ENCODE measurements at places on chromosomes 11 and 22.

DNA sequence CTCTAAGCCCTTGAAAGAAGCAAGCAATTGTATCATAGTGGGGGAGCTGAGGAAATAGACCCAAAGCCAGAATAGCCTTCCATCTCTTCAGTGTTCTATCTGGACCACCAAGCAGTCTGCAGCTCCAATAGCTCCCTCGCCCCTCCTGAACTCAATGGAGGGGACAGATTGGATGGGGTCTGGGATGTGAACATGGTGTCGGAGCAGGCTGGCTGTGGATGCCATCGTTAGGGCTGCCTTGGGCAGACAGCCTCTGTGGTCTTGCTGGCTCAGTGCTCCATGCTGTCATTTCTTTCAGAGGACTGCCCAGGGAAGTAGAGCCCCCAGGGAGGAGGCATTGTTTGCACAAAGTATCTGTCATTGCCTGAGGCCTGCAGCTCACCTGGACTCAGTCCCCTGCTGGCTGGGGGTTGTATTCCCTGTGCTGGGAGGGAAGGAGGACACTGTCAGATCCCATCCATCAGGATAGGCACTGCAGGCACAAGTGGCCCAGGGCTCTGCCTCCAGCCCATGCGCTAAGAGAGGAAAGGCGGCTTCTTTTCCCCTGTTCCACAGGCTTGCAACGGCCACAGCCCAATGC, 537.7 kb downstream of the BUD13 start:
- DNase-seq = no peak

DNA sequence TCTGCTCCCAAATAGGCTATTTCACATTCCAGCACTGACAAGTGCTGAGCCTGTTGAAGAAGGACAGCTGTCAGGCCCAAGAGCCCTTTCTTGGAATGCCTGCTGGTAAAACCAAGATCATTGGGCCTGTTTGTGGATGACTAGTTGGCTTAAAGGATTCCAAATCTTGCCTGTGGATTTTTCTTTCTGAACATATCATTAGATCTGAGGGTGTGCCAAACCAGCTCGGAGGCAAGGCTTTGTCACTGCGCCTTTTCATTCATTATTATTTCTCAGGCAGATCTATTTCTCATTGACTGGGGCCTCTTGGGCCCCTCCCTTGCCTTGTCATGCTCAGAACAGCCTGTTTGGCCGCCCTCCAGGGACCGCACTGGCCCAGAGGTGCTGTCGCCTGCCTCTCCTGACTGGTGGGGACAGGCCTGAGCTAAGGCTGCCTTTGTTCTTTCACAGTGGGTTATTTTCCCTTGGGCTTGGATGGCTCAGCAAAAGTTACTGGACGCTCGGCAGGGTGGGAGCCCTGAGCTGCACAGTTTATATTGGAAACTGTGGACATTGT, 222.7 kb upstream of the SESN3 start:
- no peak for DNase-seq

DNA sequence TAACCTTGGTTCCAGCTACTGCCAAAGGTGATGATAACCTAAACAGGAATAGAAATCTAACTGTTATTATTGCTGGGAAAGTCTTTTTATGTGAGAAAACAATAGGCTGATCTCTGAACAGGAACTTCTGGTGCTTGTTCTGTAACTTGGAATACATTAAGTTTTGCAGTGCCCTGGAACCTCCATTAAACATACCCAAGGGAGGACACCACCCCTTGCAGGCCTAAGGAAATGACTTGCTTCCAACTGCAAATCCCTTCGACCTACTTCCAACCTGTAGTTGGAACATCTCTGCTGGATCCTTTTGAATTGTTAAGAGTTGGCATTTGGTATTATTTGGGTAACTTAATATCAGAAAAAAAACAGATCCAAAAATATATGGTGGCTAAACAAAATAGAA, 188.4 kb upstream of the API5 start:
- no peak for DNase-seq

- DNase-seq = no peak
Observed at GRCh38 chr11:111082664-111083063, 162.9 kb upstream of the POU2AF2 start.

GRCh38 chr11:11865449-11865848, 23.7 kb downstream of the USP47 start:
- DNase-seq = no peak

GRCh38 chr11:66142370-66143263, 72.5 kb downstream of the PACS1 start:
- no peak for DNase-seq

GRCh38 chr11:14773755-14774154, 118.3 kb downstream of the CYP2R1 start:
- DNase-seq = no peak

DNA sequence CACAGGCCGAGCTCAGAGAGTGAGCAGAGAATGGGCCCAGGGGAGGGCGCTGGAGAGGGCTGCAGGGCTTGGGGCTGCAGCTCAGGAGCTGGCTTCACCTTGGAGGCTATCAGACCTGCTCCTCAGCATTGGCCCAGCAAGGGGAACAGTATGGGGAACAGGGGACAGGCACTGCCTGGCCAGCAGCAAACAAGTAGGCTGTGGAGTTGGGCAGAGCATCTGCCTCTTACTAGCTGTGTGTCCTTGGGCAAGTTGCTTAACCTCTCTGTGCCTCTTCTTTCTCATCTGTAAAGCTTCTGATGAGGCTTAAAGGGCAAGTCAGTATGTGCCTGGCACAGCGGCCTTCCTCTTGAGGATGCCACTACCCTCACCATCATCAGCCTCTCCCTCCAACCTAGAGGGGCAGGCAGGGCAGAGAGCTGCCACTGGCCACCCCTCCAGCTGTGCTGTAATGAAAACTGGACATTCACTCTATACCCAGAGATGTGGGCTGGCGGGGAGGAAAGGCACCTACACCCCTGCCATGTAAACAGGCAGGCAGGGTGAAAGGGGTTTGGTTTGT, 7.5 kb upstream of the CDKN1C start:
- DNase-seq = peak; percentile 23

DNA sequence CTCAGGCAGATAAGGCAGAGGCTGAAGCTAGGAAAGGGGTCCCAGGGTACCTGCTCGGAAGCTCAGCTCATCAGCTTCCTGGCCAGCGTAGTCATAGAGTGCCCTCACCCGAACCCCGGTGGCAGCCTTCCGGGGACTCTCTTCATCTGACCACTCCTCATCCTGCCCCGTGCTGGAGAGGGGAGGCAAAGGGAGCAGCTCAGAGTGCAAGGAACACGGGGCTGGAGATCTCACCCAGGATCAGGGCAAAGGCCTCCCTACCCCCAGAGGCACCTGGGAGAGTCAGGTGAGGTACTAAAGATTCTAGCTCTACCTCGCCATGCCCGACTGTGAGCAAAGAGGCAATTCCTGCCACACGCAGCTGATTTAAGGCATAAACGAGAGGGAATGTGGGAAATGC, 1.6 kb upstream of the ARFGAP2 start:
- DNase-seq = no peak

DNA sequence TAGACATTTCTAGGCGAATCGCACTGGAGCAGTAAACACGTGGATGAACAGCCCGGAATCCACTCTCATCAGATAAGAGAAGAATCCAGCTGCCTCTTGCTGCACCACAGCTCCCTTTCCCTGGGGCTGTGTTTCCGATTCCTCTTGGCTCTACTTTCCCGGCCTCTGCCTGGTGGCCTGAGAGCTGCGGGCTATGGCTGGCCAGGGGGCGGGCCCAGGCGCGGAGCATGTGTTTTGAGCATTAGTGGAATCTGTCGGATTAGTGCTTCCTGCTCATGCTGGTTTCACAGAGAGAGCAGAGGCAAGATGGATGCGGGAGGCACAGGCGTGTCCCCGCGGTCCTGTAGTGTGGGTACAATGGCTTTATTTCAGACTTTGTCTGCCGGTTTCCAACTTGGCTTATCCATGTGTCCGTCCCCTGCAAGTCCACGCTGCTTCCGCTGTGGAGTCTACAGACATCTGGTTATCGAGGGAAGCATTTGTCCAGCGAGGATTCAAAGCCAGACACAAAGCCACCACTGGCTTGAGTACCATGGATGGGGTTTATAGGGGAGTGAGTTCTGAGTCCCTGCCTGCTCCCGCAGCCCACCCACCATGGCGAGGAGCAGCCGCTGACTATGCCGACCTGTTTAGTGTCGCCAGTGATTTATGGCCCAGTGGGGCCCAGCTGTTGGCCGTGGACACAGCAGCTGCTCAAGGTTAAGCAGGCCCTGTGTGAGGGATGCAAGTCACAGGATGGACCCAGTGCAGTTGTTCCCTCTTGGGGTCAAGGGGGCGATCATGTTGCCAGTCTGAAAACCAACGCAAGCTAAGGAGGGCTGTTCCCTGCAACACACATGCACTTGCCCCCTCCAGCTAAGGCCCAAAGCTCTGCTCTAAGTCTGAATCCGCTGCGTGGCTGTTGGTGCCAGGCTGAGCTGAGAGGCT, 43.3 kb upstream of the EP300 start:
- DNase-seq = no peak

DNA sequence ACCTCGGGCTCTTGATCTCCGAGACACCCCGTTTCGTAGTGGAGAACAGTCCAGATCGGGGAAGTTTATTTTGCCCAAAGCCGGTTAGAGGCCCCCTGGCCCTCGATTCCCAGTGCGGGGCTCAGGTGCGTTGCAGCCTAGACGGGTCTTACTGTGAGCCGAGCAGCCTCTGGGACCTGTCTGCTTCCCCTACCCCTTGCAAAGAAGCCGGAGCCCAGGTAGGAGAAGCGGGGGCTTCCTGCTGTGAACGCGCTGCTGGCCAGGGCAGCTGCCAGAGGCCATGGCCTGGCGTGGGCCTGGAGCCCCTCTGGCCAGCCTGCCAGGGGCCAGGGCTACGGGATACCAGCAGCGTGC, 621 bp downstream of the TSPO start:
- DNase-seq = no peak

- no peak for DNase-seq
Observed at GRCh38 chr11:27416568-27417176, 53.7 kb upstream of the CCDC34 start.

DNA sequence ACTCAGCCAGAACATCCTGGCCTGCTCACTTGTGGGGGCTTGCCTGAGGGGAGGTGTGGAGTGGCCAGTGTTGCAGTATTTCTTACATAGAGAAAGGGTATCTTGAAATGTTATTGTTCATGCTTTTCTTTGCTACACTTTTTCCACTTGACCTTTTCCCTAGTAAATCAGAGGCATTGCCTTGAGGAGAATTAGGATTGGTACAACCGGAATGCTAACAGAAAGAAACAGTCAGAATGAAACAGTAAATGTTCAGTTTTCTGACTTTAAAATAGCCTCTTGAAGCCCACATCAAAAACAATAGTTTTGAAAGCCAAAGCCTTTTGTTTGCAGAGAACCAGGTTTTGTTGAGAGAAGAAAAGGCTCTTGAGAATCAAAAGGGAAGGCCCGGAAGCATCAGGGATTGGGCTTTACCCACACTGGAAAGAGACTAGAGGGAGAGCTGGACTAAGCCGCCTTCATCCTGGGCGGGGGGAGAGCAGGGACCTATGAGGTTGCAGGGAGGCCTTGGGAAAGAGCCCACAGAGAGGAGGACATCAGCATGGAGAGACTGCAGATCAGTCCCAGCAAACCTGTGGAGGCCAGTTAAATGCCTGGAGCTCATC, 12.4 kb downstream of the ADM start:
- DNase-seq = no peak

GRCh38 chr22:35445933-35446332, 46.0 kb downstream of the MCM5 start:
- no peak for DNase-seq

- no peak for DNase-seq
Observed at GRCh38 chr11:34351051-34351450, 6.8 kb downstream of the ABTB2 start.

DNA sequence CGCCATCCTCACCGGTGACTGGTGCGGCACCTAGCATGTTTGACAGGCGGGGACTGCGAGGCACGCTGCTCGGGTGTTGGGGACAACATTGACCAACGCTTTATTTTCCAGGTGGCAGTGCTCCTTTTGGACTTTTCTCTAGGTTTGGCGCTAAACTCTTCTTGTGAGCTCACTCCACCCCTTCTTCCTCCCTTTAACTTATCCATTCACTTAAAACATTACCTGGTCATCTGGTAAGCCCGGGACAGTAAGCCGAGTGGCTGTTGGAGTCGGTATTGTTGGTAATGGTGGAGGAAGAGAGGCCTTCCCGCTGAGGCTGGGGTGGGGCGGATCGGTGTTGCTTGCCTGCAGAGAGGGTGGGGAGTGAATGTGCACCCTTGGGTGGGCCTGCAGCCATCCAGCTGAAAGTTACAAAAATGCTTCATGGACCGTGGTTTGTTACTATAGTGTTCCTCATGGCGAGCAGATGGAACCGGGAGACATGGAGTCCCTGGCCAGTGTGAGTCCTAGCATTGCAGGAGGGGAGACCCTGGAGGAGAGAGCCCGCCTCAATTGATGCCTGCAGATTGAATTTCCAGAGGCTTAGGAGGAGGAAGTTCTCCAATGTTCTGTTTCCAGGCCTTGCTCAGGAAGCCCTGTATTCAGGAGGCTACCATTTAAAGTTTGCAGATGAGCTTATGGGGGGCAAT, 1.1 kb downstream of the NEAT1 start:
- DNase-seq = no peak

DNA sequence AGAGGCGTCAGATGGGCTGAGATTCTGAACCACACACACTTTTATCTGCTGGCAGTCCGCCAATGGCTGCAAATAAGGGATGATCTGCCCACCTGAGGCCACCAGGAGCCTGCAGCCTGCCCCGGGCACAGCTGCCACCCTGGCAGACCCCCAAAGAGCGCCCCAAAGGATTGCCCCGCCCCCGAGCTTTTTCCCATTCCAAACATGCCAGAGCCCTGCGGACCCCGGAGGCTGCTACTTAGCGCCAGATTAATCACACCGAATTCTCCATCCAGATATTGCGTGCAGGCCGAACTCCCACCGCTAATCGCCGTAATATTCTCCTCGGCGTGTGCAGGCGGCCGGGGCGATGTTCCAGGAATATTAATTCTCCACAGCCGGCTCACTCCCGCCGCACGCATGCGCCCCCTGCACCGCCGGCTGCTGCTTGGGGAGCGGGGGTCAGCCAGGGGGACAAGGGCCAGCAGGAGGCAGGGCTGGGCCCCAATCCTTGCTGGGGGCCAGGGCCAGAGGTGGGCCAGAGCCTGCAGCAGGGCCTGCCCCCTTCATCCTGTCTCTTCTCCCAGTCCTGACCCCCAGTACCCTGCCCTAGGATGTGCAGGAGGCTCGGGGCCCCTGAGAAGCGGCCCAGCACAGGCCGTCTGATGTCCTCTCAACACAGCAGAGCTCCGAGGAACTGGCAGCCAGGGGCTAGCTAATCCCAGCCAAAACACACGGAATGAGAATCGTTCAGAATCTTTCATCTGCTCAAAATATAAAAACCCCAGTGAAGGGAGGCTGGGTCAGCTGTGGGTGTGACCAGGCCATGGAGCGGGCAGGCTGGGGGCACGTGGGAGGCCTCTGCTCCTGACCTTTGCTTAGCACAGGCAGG, 19.5 kb upstream of the TCF20 start:
- DNase-seq = no peak

DNA sequence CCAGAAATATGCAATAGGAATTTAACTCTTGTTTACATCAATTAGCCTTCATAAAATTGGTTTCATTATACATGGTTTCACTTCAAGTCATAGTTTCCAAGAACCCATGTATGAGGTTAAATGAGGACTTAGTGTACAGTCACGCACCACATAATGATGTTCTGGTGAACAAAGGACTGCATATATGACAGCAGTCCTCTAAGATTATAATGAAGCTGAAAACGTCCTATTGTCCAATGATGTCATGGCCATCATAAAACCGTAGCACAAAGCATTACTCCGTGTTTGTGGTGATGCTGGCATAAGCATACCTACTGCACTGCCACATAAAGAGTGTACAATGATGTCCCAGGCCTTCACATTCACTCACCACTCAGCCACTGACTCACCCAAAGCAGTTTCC, 31.1 kb downstream of the SMCO4 start:
- no peak for DNase-seq

- DNase-seq = no peak
Observed at GRCh38 chr11:59102259-59102765, 4.7 kb upstream of the FAM111B start.
